ENCODE measurements at places on chromosomes 5 and 9.

GRCh38 chr5:29379619-29380018 lies 1813.9 kb upstream of the CDH6 start:
- no peak for DNase-seq

DNA sequence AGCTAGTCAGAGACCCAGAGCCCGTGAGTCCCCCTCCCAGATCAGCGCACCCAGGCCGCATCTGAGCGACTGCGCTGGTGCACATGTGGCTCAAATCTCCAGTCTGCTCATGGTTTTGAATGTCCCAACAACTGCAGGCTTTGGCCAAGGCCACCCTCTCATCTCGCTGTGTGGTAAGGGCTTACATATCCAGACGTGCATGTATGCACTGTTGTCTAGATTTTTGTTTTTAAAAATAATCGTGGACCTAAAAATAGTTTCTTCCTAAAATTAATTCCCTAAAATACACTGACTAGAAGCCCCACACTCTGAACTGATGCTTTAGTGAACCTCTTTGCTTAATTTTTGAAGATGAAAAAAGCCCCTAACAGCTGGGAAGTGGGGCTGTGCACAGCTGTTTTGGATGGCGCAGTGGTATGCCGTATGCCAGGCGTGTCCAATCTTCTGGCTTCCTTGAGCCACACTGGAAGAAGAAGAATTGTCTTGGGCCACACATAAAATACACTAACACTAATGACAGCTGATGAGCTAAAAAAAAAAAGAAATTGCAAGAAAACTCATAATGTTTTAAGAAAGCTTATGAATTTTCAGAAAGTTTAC lies 143.0 kb upstream of the LHFPL2 start:
- DNase-seq, result no peak

GRCh38 chr9:83266331-83266665 lies 203.4 kb upstream of the RASEF start:
- no peak for DNase-seq

DNA sequence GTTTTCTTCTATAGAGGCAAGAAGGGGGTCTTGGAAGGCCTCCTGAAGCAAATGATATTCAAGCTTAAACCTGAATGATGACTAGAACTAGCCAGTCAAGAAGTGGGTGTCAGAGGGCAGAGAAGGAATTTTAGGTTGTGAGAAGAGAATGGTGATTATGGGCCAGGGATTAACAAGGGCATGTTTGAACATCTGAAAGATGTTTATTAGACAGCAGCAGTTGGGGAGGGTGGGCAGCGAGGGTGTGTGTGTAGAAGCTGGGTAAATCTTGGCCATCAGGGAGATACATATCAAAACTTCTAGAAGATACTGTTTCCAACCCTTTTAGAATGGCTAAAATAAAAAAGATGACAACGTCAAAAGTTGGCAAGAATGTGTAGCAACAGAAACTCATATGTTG lies 54.5 kb downstream of the MAN2A1 start:
- no peak for DNase-seq

DNA sequence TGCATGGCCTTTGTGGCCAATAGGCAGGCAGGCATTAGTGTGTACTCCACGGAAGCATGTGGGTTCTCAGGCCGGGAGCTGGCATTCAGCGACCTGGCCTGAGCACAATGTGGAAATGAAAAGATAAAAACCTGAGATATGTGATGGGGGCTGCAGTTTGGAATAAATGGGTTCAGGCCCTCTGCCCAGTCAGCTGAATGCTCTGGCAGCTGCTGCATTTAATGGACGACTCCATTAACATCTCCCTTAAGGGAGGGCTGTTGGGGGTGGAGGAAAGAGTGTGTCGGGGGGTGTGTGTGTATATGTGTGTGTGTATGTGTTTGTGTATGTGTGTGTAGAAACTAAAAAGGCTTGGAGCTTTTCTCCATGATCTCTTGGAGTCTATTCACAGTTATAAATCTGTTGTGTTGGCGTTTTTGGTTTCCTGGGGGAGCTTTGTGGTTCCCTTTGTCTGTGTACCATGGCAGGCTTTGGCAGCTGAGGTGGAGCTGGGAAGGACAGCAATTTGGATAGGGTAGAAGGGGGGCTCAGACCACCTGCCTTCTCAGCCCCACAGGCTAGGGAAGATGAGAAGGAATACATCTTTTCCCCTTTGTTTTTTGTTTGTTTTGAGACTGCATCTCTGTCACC lies 27.3 kb upstream of the HSPA9 start:
- no peak for DNase-seq

DNA sequence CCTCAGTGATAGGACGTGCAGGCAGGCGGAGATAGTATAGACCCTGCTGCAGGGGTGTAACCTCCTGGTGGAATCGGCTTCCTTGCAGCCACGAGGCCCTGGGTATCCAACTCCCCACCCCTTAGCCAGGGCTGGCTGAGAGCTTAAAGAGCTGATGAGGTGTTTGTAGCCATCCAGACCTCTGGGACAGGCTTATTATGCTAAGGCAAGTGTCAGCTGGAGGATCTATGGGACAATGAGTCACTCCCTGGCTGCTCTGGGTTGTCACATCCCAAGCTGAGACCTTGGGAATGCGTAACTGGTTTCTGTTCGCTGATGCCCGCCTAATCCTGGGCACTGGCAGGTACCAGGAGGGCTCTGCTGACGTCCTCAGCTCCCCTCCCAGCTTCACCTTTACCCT lies 38.9 kb downstream of the DAB2IP start:
- no peak for DNase-seq

DNA sequence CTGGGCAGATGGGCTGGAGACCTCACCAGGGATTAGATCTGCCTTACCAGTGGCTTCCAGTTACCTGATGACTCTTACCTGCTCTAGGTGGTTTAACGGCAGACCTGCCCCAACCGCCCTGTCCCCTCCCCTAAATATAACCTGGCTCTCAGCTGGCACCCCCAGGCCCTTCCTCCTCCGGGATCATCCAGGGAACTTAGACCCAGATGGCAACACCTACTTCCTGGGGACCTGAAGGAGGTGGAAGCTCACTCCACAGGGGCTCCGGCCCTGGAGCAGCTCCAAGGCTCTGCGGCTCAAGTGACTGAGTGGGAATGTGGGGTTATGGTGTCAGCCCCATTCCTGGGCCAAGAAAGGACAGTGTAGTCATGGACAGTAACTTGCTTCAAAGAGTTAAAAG lies 130.4 kb downstream of the OLFM1 start:
- no peak for DNase-seq

DNA sequence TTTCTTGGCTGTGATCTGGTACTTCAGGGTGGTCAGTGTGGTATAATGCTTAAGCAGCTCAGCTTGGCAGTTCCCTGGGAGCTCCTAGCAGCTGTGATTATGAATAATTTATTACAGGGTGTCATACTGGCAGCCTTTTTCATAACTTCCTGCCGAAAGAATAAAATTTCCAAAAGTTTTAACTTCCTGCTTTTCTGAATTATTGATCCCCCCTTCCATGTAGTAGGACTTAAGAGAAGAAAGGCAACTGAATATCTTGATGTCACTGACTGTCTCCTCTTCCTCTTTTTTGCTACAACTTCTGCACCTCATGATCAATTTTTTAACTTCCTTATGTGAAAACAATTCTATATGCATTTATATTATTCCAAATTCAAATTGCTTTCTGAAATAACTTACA lies 74.3 kb upstream of the SPEF2 start:
- no peak for DNase-seq

DNA sequence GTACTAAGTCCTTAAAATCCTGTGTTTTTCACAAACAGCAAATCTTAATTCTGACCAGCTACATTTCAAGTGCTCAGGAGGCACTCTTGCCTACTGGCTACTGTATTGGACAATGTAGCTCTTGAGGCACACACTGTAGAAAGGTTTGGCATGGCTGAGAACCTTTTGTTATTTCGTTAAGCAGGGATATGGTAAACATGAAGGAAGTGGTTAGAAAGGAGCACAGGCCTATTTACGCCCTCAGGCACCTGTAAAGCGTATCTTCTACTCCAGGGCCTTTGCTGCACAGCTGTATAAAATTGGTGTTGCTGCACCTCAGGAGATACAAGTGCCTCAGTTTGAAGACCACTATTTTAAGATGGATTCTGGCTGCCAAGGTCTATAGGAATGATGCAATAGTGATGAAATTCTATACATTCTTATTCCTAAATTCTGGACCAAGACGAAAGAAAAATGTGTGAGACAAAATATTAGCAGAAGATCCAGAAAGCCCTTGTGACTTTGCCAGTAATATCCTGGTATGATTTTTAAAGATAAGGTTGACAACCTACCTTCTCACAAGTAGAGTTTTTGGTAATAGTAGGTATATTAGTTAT lies 9.3 kb upstream of the OTULIN start:
- DNase-seq, result no peak

GRCh38 chr5:164335837-164336236 lies 830.4 kb downstream of the MAT2B start:
- no peak for DNase-seq

DNA sequence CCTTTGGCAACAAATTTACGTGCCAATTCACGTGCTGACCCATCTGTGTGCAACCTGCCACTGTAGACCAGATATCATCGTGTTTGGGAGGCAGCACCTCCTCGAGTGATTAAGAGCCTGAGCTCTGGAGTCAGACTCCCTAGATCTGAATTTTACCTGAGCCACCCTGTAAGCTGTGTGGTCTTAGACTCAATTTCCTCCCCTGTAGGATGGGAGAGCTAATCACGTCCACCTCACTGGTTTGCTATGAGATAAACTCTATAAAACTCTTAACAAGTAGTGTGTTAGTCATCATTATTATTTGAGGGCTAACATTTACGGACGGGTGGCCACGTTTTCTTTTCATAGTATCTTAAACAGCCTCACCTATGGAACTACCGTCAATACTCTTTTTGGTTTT lies 220.0 kb upstream of the ADAMTSL1 start:
- no peak for DNase-seq

GRCh38 chr5:96718635-96719077 lies 56.5 kb downstream of the CAST start:
- no peak for DNase-seq

GRCh38 chr5:1789834-1790471 lies 9.7 kb downstream of the MRPL36 start:
- DNase-seq, result no peak

DNA sequence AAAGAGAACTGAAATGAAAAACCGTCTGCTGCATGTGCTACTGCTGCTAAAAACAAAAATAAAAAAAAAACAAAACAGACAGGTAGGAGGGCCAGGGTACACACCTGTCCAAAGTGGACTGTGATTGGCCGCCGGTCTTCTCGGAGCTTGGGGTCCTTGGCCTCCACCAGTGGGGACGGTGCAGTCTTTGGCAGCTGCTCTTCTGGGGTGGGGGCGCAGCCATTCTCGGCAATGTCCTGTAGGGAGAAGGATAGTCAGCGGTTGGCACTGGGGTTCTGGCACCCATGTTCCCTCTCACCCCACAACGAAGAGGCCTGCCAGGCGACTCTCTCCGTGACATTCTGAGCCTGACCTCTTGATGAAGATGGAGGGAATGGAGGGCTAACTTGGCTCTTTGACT lies 84.3 kb downstream of the CRB2 start:
- no peak for DNase-seq

DNA sequence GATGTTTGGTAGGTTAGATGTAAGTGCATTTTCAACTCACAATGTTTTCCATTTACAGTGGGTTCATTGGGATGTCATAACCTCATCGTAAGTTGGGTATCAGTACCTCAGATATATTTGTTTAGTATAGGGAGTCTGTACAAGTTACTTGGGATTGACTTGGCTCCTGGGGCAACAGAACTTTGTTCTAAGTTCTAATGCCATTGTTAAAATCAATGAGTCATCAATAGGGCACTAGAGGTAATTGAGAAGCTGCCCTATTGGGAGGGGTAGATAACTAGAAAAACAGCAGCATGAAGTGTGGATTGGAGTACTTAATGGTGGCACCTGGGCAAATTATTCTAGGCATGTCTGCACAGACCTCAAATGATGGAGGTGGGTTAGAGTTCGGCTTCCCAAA lies 272.8 kb downstream of the DOCK8 start:
- DNase-seq, result no peak

DNA sequence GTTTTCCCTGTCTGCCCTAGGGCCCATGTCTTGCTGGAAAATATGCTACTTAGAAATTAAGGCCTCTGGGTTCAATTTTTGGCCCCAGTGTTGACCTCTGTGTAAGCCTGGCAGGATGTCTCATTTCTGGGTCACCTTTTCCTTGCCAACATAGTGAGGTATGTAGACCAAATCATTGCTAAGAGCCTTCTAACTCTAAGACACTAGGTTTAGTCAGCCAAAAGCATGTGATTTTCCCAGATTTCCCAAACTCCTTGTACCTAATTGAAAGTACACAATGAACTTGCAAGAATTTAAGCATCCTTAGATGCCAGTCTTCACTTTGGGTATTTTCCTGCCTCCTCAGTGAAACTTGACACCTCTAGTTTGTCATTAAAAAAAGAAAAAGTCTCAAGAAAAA lies 77.0 kb downstream of the GALNT10 start:
- no peak for DNase-seq

DNA sequence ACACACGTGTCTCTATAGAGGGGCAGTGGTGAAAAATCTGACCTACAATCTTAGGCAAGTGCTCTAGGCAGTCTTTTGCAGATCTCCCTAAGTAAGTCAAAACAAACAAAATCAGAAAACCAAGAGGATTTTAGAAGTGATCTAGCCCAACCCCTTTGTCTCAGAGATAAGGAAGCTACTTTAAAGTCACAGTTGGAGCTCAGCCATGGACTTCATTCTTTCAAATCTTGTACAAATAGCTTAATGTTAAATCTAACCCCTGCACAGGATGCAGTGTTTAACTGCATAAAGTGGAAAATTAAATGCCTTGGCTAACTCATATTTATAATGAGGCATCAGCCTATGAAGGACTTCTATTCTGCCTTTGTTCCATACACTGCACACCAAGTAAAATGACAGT lies 135.1 kb upstream of the RFX3 start:
- no peak for DNase-seq

DNA sequence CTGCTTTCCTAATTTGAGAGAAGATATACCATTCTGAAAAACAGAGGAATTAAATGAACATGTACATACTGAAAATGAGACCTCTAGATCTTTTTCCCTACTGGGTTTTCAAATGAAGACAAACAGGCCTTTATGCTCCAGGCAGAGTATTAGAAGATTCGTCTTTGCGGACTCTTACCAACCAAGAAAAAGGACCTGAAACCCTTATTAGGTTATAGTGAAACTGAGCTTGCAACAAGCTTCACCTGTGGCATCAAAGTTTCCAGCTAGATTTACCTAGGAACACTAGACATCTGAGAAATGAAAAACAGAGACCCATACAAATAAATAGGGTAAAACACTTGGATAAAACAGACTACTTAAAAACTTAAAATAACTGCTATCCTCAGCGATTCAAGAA lies 46.3 kb downstream of the SMIM15 start:
- DNase-seq, result no peak

GRCh38 chr5:171622010-171622409 lies 163.6 kb upstream of the SMIM23 start:
- no peak for DNase-seq

DNA sequence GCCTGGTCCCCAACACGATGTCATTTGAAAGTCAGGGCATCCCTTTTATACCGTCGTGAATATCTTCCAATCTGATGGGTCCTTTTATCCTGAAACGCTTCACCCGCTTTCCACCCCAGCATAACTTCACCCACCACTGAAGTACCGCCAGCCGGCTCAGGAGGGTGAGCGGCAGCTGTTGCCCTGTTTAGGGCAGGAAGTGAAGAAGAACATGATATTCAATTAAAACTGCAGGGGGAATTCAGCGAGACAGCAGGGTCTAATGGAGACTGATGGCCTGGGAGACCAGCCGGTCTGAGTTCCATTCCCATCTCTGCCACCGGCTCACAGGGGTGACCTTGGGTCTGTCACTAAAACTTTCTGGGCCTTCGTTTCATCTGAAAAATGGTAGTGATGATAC lies 68.2 kb upstream of the EGFLAM start:
- DNase-seq, result no peak

Data from CD4-positive, alpha-beta T cell treated with Interleukin-4 for 1 hour (primary cell).